Activated CD8-positive, alpha-beta T cell treated with anti-CD3 and anti-CD28 coated beads for 36 hours (primary cell): ENCODE measurements at places on chromosomes 5 and 9.

DNA sequence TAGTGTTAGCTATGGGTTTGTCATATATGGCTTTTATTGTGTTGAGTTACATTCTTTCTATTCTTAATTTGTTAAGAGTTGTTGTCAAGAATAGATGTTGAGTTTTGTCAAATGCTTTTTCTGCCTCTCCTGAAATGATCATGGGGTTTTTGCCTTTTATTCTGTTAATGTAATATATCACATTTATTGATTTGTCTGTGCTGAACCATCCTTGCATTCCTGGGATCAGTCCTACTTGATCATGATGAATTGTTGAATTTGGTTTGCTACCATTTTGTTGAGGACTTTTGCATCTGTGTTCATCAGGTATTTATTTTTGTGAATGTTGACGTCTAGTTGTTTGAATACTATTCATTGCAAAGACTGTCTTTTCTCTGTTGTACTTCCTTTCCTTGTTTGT, 23.9 kb downstream of the RIC1 start:
- DNase-seq: no peak

- DNase-seq: no peak
Measured at GRCh38 chr5:118990582-118990981, 2.2 kb upstream of the DTWD2 start.

DNA sequence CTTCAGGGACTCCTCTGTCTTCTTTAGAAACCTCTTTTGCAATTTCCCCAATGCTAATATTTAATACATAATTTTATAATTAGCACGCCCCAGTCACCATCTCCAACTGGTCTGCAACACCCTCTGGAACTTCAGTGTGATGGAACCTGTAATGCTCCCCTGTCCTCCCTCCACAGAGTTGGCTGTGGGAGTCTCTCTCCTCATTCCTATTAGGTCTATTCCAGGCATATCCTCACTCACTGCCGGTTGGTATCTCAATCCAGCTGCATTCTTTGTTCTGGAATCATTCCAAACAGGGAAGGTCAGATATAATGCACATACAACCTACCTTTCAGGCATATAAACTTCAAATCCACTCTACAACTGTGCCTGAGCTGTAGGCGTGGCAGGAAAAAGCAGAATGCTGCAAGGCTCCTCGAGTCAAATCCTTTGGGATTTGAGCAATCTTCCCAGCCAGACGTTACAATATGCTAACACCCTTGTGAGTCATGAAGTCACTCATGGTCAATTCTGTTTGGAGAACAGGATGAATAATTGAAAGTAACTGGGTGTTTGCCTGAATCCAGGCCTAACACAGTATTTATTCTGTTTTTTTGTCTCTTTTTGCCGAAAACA, 293.8 kb downstream of the CWC27 start:
- no peak for DNase-seq

GRCh38 chr5:160774666-160775315, 77.2 kb downstream of the ATP10B start:
- no peak for DNase-seq

DNA sequence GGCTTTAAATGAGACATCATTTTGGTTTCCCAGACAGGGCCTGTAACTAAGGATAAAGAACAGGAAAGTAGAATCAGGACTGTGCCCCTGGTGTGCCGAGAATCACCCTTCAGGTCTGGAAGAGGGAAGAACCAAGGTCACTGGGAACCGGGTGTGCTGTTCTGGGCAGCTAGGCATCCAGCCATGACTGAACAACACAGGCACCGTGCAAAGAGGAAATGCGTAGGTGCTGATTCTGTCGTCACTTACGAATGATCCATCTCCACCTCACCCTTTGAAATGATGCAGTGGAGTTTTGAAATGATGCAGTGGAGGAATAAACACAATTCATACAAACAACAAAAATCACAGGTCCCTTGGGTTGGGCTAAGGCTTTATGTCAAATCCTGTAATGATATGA, 64.4 kb downstream of the MAP1B start:
- DNase-seq: peak; percentile 3

GRCh38 chr9:130904070-130905044, 7.7 kb upstream of the QRFP start:
- no peak for DNase-seq

- no peak for DNase-seq
Measured at GRCh38 chr9:69188975-69189374, 14.9 kb downstream of the TJP2 start.

- peak; percentile 64 for DNase-seq
Measured at GRCh38 chr5:53381-54174, 38.4 kb upstream of the PLEKHG4B start.

DNA sequence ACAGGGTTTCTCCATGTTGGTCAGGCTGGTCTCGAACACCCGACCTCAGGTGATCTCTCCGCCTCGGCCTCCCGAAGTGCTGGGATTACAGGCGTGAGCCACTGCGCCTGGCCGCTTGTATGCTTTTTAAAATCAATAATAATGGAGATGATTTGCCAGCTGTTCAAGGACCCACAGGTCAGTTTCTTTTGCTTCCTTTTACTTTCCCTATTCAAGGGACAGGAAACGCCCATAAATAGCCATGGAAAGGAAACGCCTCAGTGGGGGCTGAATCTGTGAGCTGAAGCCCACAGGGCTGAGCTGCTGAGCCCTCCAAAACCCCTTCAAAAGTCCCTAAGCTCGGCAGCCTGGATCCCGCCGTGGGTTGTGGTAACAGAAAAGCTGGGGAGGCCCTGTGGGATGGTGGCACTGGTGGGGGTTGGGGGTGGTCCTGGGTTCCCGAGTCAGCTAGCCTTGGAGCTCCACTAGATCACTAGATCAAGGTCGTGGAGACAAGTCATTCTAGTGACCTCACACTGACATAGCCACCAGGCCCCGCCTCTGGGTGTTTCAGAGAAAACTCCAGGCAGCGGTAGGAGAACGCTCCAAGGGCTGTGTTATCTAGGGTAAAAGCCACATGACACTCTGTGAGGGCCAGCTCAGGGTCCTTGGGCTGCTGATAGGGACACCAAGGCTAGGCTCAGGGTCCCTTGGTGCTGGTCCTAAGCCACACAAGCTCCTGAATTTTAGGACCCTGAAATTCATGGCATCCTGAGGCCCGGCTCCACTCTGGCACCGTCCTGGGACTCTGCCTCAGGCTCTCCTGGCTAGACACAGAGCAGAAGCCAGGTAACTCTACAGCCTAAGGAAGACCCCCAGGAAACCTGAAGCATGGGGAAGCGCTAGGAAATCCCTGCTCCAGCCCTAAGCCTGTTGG, 18.0 kb upstream of the DUSP1 start:
- no peak for DNase-seq

DNA sequence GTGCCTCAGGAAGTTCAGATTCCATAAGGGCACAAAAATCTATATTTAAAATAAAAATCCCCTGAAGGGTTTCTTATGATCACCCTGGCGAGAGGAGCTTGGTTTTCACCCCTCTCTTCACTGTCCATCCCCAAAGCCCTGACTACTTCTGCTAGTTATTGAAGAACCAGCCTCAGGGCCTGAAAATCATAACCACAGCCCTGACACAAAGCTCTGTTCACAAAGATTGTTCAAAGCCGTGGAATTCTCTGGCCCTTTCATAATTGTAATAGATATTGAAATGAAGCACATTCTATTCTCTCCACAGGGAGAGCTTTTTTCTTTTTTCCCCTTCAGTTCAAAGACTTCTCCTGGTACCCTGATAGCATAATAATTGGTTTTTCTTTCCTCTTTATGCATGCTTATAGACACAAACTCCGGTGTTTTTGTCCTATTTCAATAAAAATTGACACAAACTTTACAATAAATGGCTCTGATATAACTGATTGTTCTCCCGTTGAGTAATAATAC, 343.8 kb downstream of the CAAP1 start:
- DNase-seq: no peak

- DNase-seq: no peak
Measured at GRCh38 chr9:114900942-114901802, 29.2 kb downstream of the TNFSF8 start.

DNA sequence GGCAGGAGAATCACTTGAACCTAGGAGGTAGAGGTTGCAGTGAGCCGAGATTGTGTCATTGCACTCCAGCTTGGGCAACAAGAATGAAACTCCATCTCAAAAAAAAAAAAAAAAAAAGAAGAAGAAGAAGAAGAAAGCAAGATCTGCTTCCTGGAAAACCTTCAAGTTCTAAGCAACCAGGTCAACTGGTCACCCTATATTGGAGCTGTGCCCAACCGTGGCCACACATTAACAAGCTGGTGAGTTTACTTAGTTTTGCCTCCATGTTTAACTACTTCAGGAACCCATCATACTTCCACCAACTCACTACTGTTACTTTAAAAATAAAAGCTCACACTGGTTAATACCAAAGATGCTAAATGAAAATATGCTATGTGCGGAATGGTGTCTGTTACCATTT, 12.3 kb upstream of the SKP1 start:
- DNase-seq: no peak

- no peak for DNase-seq
Measured at GRCh38 chr5:109611061-109611460, 78.7 kb upstream of the MAN2A1 start.

DNA sequence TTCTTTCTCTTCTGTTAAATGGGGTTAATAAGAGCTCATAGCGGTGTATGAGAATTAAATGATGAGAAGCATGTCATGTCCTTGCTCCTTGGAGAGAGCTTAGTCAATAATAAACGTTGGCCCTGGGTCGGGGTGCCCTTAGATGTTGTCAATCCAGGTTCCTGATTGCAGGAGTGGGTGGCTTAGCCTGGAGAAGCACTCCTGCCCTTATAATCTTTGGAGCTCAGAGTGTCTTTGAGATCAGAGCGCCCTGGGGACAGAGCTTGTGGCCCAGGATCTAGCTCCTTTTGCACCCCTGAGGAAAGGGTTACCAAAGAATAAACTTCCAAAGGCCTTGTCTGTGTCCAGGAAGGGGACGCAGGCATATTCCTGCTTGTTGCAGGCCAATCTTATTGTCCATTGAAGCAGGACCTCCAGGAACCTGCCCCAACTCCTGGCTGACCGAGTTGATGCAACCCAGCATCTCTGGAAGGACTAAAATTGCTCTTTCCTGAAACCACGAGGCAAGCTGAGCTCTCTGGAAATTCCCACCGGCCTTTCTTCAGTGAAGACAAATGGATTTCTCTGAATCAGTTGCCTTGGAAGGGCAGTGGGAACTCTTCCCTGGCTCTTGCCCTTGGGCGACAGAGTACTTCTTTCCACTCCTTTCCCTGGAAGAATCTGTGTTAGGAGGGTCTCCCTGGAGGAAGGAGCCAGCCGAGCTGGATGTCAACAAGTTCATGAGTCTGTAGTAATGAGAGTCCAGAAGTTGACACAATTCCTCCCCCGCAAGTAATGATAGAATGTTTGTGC, 6.4 kb upstream of the AMBP start:
- DNase-seq: no peak

DNA sequence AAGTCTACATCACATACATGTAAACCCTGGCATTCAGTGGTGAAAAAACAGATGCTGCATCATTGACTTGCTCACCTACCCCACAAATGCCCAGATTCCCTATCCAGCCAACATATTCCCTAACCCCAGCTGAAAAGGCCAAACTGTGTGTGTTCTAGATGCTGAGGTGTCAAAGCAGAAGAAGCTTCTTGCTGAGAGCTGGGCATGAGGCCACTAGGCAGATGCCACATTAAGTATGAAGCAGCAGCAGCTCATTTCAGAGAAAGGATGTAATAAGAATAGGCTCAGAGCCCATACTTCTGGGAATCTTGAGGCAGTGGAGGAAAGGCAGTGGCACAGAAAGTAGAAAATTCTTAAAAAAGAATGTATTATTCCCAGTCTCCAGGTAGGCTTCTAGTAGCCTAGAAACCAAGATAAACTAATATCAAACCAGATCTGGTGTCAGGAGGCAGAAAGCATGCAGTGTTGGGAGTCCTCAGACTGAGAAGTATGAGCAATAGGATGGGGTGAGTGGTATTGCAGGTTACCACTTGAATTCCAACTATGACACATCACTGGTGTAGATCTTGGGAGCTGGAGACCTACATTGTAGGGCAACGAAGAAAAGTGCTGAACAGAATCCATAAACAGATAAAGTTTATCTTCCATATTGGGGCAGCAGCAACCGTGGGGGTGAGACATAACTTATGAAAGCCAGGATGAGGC, 71.9 kb upstream of the GRHPR start:
- DNase-seq: no peak

DNA sequence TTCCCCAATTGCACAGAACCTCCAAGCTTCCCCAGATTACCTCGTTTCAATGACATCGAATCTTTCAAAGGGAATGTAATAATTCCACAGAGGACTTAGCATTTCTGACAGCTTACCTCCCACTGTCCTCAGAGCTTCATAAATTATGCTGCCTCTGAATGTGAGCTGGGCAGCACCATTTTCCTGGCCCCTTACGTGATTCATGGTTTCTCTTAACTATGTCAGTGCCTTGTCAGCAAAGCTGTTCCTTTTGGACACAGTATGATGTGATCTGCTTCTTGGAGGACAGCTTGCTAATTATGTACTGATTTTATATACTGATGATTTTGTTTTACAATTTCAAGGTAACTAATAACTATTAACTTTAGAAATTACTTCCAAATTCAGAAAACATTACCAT, 27.7 kb upstream of the SSBP2 start:
- DNase-seq: peak; percentile 34

DNA sequence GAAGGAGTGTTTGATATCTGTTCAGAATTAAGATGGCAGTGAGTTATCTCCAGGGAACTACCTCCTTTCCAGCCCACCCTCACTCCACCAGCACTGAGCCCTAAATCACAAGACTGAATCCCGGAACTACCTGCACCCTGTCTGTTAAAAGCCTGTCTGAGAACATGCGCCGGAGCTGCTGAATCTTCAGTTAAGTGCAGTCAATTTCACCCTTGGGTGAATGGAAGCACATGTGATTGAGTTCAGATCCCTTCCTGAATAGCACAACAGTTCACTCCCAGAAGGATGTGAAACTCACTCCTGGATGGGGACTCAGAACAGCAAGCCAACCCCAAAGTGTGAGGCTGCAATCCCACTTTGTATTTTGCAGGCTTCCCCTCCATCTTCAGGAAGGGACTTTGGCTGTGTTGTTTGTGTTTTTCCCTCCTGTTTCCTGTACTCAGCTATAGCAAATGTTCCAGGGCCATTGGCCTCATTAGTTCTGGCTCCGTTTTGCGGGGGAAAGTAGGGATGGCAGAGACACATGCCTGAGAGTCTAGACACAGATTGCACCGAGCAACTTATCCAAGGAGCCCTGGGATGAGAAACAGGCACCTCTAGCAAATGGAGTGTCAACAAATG, 43.4 kb downstream of the DPYSL3 start:
- no peak for DNase-seq

- DNase-seq: peak; percentile 70
Measured at GRCh38 chr9:79658926-79659325, 87.2 kb downstream of the TLE4 start.

- no peak for DNase-seq
Measured at GRCh38 chr9:14418301-14418940, 104.5 kb upstream of the NFIB start.

GRCh38 chr9:14294659-14295058, 19.3 kb downstream of the NFIB start:
- no peak for DNase-seq

- DNase-seq: no peak
Measured at GRCh38 chr9:78144663-78145377, 91.1 kb upstream of the CEP78 start.

DNA sequence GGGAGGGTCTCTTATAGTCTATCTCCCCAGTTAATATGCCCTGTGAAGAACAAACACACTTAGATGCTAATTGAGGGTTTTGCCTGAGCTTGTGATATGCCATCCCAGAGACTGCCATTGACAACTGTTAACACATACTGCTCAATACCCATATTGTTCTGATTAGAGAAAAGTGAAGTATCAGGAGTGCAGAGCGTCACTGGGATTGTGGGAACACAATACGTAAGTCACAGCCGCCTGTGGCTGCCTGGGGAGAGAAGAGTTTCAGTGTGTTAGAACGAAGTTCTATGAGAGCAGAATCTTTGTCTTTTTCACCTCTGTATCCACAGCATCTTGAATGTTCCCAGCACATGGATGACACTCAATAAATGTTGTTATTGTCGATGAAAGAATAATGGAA, 110.2 kb downstream of the MEF2C start:
- DNase-seq: no peak
